ENCODE measurements at places on chromosomes 7 and 10.

DNA sequence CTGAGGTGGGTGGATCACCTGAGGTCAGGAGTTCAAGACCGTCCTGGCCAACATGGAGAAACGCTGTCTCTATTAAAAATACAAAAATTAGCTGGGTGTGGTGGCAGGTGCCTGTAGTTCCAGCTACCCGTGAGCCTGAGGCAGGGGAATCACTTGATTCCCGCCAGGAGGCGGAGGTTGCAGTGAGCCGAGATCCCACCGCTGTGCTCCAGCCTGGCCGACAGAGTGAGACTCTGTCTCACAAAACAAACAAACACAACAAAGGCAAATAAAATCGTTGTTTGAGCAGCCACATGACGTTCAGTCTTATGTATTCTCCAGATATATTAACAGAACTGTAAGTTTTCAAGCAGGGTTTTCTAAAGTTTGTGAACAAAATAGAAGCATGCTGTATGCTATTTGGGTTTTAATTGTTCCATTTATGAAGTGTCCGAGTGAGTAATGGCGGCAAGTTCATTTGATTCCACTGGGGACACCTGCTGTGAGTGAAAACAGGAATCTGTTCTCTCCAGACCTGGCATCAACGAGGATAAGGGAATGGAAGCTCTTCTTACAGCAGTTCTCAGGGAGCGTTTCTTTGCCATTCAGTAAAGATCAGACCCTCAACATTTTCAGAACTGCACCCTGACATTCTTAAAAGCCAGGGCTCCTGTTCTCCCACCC is 122.5 kb upstream of the PITRM1 start:
- no peak for DNase-seq

DNA sequence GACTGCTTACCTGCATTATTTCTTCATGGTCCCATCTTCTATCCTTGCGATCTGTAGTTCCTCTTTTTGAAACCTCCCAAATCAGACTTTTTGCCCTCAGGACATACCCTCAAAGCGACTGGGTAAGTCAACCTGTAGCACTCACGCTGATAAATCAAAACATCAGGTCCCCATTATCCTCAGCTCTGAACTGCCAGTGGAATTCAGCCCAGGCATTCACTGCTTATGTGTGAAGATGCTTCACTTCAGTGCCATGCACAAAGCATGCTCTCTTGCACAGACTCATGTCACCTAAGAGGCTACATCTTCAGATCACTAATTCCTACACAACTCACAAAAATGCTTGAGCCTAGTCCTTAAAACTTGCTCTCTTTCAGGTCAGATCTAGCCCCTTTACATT is 283.6 kb upstream of the KLF6 start:
- no peak for DNase-seq

DNA sequence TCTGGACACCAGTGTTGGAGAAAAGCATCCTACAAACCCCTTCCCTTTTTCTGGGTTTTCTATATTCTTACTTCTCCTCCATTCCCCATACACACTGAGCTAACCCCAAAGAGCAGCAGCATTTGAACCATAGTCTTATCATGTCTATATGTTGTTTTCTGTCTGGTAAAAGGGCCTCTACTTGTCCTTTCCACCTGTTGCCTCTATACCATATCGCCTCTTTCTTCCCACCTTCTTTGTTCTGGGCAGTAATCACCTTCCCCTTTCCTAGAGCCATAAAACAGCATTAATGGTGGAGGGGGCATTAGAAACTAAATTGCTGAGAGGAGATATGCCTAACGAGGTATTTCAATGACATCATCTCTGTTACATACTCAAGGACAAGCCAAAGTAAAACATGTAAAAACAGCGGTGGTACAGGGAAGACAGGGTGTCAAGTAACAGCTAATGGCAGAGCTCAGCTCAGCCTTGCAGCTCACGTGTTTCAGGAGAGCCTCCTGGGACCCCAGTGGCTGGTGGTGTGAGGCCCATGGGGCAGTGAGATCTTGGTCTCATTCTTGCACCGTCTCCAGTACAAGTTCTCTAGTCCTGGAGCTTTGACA is 20.6 kb downstream of the NPY start:
- no peak for DNase-seq

GRCh38 chr7:38630720-38631673 is at the start of gene AMPH:
Gene AMPH, minus strand, starts transcription at chr7:38631373. Its CDS starts 22 bp downstream, at chr7:38631351.
- no peak for DNase-seq

DNA sequence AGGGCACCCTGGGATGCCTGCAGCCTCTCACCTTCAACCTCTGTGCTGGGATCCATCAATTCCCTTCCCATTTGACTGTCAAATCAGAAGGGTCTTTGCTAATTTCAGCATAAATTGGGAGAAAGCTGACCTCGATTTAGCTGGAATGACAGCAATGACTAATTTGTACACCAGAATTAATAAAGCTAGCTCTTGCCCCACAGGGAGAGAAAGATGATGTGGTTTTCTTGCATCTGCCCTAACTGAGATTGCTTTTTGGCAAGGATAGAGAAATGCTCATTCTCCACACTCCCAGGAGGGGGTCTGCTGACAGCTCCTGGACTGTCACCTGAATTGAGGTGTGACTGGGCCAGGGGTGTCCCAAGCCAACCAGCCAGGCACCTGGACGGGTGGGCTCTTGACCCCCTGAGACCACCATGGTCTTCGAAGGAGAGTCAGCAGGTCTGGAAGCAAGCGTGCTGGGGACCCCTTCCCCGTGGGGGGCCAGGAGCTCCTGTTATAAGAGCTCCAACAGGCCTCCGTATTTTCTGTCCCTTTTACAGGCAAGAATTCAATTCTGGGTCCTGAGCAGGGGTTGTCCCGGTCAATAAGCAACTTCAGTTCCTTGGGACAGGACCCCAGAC is 42.1 kb downstream of the RBM17 start:
- no peak for DNase-seq

GRCh38 chr7:47258798-47259197 is 323.1 kb downstream of the TNS3 start:
- DNase-seq, result no peak

DNA sequence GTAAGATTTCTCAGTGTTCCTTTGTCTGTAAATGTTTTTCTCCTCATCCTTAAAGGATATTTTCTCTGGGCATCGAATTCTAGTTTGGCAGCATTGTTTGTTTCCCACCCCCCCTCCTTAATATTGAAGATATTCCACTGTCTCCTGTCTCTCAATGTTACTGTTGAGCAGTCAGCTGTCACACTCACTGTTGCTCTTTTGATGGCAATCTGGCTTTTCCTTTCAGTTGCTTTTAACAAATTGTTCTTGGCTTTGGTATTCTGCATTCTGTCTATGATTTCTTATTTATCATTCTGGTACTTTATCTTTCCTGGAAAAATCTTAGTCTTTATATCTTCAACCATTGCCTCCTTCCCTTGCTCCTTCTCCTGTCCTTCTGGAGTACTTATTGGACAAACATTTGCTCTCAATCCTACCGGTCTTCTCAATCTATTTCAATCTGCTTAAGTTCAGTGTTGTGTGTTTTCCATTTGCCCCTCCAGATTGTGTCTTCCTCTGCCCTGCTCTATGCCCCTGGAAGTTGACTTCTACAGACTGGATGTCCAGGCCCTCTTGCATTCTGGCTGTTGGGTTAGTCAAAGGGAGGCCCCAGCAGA is 9.3 kb upstream of the GTPBP4 start:
- no peak for DNase-seq

GRCh38 chr7:100483722-100484672 is at the start of gene NYAP1:
Gene NYAP1, plus strand, starts transcription at chr7:100483927. Its CDS starts 1,385 bp downstream, at chr7:100485312.
- no peak for DNase-seq

DNA sequence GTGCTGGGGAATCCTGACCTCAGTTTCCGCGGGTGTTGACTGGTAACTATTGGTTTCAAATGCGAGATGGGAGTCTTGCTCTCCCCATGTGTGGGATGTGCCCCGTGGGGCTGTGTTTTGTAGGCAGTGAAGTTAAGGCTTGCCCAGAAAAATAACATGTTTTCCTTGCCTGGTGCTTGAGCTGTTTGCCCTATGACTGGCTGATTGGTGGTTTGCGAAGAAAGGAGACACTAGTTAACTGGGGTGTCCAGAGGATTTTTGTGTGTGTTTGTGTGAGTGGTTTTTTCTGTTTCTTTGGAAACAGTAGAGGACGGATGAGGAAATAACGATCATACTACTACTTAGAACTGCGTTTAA is 61.9 kb downstream of the CREB5 start:
- DNase-seq, result no peak

GRCh38 chr10:24556750-24557742 is 166.6 kb downstream of the ARHGAP21 start:
- DNase-seq, result peak; percentile 4

GRCh38 chr10:18594574-18595156 is 56.7 kb downstream of the NSUN6 start:
- DNase-seq, result no peak

GRCh38 chr10:117549100-117549585 is 6.6 kb downstream of the EMX2 start:
- no peak for DNase-seq

DNA sequence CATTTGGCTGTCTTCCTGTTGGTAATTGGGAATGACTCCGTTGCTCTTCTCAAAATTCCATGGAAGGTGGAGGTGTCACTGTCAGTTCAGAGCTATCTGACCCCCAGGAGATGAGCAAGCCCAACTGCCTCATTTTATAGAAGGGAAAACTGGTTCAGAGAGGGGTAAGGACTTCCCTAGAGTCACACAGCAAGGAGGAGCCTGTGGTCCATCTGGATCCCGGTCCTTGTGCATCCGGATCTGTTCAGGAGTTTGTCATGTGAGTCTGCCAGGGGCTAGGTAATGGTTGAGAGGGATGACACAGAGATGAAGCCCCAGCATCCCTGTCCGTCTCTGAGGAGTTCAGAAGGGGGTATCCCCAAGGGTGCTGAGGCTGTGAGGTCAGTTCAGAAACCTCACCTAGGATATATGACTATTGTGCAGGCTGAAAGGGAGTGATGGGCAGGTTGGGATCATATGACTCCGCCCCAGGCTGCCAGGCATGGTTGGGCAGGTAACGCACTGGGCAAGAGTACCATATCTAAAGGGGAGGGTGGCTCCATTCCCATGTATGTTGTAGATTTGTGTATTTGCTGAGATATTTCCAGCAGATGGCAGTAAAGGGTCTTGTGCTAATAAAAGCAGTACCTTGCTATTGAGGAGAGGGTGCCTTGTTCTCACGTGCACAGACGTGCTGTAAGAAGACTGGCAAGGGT is 16.0 kb upstream of the SLC29A3 start:
- peak; percentile 66 for DNase-seq

DNA sequence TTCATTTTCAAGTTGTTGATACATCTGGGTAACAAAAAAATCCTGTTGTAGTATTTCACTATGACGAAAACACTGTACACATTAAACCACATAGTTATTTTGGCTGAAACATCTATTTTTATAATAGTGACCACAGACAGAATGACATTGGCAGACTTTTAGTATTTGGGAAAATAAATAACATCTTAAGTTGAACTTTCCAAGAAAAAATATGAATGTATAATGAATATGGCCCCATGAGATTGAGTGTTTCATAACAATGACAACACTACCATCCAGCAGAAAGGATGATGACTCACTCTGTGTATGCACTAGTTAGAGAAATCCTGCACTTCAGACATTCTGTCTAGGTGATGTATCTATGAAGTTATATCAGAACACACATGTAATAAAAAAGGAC is 118.1 kb downstream of the SEMA3D start:
- no peak for DNase-seq

GRCh38 chr10:126398924-126399323 is 10.6 kb upstream of the ADAM12 start:
- no peak for DNase-seq

DNA sequence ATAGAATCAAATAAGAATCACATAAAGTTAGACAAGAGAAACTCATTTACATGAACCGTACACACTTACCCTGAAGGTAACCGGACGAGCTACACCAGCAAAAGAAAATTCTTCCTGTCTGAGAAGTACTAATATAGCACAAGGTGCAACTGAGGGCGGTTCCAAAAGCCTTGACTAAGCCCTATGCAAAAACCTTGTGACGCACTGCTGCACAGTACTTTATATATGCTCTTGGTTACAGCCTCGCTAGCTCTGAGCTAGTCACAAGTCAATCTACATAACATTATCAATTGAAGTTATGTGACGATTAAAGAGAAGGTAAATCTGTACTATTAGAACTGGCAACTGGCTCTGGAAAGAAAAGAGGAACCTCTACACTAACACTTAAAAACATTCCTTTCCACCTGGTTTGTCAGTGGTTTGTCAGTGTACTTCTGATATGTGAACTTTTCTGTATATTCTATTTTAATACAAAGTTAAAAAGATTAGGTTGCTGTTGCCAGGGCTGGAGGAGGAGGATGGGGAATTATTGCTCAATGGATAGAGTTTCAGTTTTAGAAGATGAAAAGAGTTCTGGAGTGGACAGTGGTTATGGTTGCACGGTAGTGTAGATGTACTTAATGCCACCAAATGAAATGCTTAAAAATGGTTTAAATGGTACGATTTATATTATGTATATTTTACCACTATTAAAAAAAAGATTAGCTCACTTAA is 21.6 kb downstream of the NT5C3A start:
- DNase-seq, result peak; percentile 85

DNA sequence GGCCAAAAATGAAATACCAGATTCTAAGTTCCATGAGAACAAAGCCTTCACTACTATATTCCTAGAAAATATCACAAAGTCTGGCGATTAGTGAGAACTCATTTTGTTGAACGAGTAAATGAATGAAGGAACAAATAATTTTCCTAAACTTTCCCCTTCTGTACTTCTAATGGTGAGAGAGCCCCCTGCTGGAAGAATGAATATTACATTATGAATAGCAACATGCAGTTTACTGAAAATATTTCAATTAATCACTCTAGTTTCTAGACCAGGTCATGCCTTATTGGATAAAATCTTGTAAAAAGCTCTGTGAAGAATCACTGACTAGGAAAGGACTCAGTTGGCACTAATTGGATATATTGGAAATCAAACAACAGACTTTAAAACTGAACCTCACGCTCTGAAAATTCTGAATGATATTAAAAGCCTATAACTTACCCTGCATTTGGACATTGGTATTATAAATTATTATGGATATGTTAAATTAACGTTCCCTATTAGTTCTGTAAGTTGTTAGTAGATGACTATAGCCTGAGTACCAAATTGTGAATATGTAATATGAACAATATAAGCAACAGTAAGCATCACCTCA is 32.4 kb upstream of the MTPN start:
- peak; percentile 70 for DNase-seq

DNA sequence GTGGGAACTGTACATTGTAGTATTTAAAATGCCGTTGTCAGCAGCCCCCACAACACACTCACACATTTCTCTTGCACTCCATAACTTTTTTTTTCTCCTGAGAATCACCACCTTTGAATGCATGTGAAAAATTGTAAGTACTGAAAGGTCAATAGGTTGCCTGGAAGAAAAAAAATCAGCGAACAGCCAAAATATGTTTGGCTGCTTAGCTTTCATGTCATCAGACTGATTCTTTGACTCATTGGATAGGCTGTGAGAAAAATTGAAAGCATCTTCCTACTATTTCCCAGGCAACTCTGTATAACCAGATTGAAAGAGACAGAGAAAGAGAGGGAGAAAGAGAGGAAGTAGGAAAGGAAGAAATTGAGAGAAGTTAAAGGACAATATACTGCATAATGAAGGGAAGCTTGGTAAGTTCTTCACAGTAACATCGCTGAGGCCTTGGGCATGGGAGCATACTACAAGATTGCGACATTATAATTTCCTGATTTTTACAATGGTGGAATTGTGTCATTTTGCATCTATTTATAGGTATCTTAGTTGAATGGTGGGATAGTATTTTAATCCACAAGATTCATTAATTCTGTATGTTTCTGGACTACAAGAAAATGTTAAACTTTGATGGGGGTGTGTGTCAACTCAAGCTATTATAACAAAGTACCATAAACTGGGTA is 249.3 kb upstream of the KCND2 start:
- no peak for DNase-seq

Data from B cell (primary cell).